ENCODE measurements at places on chromosomes 2 and 18. TPM values are rescaled to one million over a fixed set of nuclear protein-coding genes. Genes with fewer than 3 reads are reported as not detected.

WDR35 gene
- total RNA-seq, result 8.1 TPM

HOXD8 gene
- not detected for total RNA-seq

PSMA8 gene
- not detected for total RNA-seq

B3GNT7 gene
- total RNA-seq, result 3.6 TPM

LPIN1 gene
- 12.5 TPM for total RNA-seq

MYO1B gene
- total RNA-seq, result 80.3 TPM

CTLA4 gene
- total RNA-seq, result not detected

RND3 gene
- 70.9 TPM for total RNA-seq

SERPINE2 gene
- 3.8 TPM for total RNA-seq

ECEL1 gene
- total RNA-seq, result 8.9 TPM

ONECUT2 gene
- 0.28 TPM for total RNA-seq

BCL2 gene
- 6.5 TPM for total RNA-seq

SLC4A3 gene
- total RNA-seq, result 6.2 TPM

PPP1R1C gene
- total RNA-seq, result 2.8 TPM

- DNase-seq, result peak; percentile 64
These were observed 3.0 kb upstream of the INPP1 start for GRCh38 chr2:190340369-190340768.

GRCh38 chr2:100780203-100781008 is 39.5 kb upstream of the NPAS2 start:
- DNase-seq, result peak; percentile 37

DNA sequence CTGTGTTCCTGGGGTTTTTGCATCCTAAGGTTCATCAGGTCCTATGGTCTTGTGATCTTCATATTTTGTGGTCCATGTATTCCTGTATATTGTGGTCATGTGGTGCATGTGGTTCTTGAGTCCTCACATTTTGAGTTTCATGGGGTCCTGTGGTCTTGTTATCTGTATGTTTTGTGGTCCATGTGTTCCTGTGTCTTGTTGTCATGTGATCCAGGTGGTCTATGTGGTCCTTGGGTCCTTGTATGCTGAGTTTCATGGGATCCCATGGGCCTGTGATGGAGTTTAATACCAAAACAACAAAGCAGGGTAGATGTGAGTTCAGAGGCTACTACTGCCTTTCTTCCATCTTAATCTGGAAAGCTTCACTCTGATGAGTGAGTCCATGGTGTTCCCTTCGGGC is 166.4 kb downstream of the TMEM18 start:
- no peak for DNase-seq

- DNase-seq, result no peak
These were observed 217.8 kb downstream of the BCL11A start for GRCh38 chr2:60335533-60336237.

DNA sequence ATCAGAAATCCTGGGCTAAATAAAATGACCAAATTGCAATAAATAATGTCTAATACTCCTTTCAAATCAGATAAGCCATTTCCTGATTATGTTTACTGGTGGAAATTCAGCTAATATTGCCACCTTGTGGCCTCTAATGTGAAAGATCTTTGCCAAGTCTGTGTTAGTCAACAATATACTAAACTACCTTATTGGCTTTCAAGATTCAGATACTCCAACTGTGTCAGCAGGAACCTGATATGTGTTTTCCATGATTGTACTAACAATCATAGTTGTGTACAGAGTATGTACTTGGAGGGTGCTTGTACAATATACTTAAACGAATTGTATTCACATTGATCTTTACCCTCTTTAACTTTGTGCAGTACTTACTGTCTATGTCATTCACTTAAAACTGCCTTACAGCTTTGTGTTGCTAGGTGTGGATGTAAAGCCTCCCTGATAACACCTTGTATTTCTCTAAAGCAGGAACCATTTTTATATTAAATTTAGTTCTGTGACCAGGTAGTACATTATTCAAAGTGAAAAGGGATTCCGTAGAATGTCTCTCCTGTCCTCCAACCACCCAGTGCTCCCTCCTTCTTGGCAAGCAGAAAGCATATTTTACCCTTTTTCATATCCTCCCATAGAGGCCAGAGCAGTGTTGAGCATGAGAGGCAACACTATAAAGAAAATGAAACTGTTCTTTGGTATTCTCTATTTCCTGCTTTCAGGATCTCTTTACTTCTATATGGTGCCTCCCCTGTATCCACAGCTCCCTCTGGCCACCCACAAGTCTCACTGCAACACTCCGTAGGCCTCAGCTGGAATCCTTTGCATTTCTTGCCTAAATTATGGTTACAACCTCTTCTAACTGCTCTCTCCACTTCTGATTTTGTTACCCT is 75.2 kb upstream of the C2orf15 start:
- DNase-seq, result peak; percentile 44

- no peak for DNase-seq
These were observed 203.8 kb downstream of the RDH14 start for GRCh38 chr2:18356676-18357075.

- no peak for DNase-seq
These were observed 15.3 kb downstream of the TWIST2 start for GRCh38 chr2:238863231-238863630.

DNA sequence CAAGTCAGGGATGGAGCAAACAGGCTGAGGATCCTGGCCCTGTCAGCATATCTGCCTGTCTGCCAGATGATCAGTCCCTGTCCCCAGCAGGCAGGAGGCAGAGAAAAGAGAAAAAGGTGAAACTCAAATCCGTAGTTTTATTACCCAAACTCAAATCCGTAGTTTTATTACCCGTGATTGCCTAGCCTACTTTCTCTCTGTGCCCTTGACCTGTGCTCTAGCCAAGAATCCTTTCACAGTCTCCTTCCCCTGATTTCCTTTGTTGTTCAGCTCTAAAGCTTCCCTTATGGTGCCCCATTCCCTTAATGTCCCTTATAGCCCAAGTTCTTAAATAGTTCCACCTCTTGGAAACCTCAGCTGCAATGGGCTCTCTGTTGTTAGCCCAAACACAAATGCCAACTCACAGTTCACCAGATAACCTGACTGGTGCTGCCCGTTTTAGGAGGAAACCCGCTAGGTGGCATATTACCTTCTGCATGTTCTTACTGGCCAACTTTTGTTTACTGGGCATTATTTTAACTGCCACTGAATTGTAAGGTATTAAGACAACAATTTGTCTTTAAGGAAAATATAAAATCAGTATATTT is 125.7 kb upstream of the FZD5 start:
- no peak for DNase-seq

DNA sequence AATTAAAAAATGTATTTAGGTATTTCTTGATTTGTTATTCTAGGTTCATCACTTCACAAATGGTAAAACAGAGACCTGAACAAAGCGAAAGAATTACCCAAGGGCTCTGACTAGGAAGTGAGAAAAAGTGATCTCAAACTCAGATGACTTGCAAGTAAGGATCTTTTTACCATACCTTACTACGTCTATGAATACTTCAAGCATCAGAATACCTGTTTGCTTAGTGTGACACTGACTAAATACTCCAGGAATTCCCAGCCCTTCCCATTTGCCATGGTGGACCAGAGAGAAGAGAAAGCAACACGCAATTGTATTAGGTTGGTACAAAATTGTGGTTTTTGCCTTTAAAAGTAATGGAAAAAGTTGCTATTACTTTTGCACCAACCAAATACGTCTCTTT is 35.8 kb upstream of the FIGN start:
- DNase-seq, result no peak

- no peak for DNase-seq
These were observed 113.3 kb downstream of the OSBPL6 start for GRCh38 chr2:178307650-178308049.

GRCh38 chr2:40283111-40283909 is 168.6 kb downstream of the SLC8A1 start:
- no peak for DNase-seq

- no peak for DNase-seq
These were observed 69.8 kb downstream of the MTA3 start for GRCh38 chr2:42638080-42638784.

- DNase-seq, result no peak
These were observed 520.1 kb downstream of the PIK3C3 start for GRCh38 chr18:42475157-42475556.

GRCh38 chr2:224802407-224802806 is 86.2 kb upstream of the CCDC195 start:
- DNase-seq, result no peak

DNA sequence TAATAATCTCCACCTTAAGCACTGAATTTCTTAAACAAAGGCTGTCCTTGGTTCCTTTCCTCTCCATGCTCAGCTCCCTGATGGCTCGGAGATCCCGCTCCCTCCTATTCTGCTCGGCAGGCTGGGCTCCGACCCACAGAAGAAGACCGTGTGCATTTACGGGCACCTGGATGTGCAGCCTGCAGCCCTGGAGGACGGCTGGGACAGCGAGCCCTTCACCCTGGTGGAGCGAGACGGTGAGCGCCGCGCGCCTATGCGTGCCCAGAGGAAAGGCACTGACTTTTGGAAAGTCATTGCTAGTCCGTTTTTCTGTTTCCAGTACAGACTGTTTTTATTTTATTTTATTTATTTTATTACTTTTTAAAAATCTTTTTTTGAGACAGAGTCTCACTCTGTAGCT is 9.6 kb downstream of the CNDP2 start:
- no peak for DNase-seq

DNA sequence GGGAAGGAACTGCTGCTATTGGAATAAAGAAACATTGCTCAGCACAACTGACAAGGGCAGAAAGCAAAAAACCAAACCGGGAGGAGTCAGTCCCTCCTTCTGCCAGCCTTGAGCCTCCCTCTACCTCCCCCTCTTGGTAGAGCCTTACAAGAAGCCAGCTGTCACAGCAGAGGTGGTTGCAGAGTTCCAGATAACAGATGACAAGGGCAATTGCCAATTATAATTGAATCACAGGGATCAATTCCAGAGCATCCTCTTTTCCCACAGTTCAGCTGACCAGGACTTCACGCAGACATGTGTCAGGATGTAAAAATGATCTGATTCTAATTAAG is 548.2 kb upstream of the LRRTM1 start:
- peak; percentile 14 for DNase-seq

- DNase-seq, result no peak
These were observed 179.0 kb downstream of the TRABD2A start for GRCh38 chr2:84701880-84702279.

- no peak for DNase-seq
These were observed 27.3 kb downstream of the LAMA3 start for GRCh38 chr18:23716516-23716915.

- DNase-seq, result no peak
These were observed 609.0 kb downstream of the IRS1 start for GRCh38 chr2:226190479-226191252.

GRCh38 chr18:74234326-74235171 is 57.2 kb downstream of the CYB5A start:
- peak; percentile 51 for DNase-seq

GRCh38 chr2:190117305-190117704 is 54.8 kb upstream of the MSTN start:
- no peak for DNase-seq

DNA sequence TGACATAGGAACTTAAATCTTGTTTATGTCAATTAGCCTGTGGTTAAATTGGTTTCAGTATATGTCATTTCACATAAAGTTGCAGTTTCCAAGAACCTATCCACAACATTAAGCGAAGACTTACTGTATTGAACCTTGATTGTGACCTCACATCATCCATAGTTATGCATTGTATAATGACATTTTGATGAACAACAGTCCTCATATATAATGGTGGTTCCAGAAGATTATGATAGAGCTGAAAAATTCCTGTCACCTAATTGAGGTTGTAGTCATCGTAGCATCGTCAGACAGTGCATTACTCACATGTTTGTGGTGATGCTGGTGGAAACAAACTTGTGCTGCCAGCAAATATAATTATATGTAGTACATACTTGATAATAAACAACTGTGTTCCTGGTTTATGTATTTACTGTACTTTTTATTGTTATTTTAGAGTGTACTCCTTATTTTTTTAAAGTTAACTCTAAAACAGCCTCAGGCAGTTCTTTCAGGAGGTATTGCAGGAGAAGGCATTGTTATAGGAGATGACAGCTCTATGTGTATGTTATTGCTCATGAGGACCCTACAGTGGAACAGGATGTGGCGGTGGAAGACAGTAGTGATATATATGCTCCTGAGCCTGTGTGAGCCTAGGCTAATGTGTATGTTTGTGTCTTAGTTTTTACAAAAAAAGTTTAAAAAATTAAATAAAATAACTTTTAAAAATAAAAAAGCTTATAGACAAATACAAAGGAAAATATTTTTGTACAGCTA is 56.6 kb downstream of the UBE2E3 start:
- DNase-seq, result no peak

All from Caco-2 (cell line).